ENCODE measurements at places on chromosomes 3 and 15.

DNA sequence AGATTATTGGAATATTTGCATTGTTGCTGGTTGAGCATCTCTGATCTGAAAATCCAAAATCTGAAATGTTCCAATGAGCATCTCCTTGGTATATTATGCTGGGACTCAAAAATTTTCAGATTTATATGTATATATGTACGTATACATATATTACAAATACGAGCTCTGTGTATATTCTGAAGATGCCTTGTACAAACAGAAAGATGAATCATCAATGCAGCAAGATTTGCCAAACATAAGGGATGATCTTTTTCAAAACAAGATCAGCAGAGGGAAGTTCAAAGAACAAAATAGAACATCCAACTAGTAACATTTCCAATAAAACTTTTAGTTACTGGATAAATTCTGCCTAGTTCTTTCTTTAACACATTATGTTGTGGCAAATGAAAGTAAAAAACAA is 42.5 kb downstream of the HERC1 start:
- DNase-seq = no peak

DNA sequence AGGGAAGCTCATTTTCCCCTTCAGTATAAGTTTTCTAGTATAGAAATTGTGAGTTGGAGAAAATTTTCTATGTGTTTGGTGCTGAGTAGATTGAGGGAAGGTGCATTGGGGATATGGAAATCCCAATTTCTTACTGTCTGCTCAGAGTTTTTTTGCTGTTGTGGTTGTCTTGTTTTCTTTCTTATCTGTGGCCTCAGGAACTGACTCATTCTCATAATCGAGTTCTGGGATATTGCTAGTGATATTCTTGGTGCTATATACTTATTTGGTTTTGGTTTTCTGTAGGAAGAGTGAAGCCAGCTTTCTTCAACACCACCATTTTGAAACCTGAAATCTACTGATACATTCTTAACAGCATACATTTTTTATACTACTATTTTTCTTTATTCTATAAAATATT is 869.2 kb downstream of the DIPK2A start:
- no peak for DNase-seq

DNA sequence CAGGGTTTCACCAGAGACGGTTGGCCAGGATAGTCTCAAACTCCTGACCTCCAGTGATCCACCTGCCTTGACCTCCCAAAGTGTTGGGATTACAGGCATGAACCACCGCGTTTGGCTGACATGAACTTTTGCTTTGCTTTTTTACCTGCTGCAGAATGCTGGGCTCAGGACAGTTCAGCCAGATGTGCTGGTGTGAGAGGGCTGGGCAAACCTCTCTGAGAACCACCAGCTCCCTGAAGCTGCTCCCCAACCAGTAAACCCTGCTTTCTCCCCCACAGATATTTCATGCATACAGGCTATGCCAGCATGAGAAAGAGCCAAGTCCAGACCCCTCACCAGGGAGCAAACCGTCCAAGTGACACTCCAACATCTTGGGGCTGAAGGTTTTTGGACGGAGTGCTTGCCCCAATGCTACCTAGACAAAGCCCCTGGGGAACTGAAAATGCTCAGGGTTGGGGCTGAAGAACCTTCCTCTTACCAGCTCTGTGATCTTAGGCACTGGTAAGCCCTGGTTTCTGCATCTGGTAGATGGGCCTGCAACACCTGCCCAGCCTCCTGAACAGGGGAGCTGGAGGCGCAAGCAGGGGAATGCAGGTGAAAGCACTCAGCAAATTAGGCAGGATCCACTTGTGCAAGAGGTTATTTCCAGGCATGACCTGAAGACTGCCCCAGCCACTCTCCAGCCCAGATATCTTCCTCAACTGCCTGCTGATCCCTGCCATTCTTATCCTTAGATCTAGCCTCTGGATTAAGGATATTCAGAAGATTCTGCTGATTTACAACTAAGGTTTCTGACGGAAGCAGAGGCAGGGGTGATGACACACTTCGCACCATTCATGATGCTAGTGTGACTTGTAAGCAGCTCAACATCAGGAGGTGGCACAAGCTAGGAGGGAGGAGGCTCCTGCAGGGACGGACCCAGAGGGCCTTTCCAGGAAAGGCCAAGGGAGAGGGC is 78.8 kb downstream of the TLE3 start:
- no peak for DNase-seq

DNA sequence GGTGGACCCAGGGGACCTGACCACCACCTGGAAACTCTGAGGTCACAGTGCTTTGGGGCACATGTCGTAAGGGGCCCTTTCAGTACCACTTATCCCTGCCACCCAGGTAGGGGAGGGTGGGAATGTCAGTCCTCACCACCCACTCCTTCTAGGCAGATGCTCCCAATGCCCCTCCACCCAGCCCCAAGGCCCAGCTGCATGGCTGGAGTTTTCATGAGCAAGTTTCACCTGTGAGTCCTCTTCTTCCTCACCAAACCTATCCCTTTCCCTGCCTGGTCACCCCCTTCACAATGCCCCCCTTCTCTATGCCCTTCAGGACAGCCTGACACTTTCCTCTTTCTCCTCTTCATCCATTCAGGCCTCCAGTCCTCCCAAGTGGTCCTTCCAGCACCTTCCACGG is 9.8 kb downstream of the FAM174B start:
- no peak for DNase-seq

GRCh38 chr3:61561374-61562041 is at the start of gene PTPRG:
TSS of gene PTPRG (plus strand) at chr3:61561571. CDS start at chr3:61562288, 717 bp downstream.
- DNase-seq = peak; percentile 98

DNA sequence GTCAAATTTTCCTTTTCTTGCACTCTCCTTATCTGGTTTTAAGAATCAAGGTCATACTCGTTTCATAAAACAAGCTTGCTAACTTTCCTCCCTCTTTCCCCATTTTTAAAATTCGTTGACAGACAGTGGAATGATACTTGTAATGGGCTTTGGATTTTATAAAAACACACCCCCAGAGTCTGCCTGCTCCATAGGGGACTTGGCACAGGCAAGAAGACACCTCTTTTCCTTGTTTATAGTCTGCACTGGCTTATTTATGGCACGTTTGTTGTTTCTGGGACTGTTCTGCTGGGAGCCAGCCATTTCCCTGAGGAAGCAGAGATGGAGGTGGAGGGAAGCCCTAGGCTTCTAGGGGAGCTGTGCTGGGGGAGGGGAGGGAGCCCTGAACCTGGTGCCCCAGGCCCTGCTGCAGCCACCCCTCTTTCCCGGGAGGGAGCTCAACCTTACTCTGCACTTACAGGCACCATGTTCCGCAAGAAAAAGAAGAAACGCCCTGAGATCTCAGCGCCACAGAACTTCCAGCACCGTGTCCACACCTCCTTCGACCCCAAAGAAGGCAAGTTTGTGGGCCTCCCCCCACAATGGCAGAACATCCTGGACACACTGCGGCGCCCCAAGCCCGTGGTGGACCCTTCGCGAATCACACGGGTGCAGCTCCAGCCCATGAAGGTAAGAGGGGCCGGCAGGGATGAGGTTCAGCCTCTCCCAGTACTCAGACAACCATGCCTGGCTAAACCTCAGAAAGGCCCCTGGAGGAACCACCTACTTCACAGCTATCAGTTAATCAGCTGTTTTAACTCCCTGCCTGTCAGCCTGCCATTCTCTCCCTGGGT is 18.3 kb downstream of the ANKRD63 start:
- DNase-seq = no peak

DNA sequence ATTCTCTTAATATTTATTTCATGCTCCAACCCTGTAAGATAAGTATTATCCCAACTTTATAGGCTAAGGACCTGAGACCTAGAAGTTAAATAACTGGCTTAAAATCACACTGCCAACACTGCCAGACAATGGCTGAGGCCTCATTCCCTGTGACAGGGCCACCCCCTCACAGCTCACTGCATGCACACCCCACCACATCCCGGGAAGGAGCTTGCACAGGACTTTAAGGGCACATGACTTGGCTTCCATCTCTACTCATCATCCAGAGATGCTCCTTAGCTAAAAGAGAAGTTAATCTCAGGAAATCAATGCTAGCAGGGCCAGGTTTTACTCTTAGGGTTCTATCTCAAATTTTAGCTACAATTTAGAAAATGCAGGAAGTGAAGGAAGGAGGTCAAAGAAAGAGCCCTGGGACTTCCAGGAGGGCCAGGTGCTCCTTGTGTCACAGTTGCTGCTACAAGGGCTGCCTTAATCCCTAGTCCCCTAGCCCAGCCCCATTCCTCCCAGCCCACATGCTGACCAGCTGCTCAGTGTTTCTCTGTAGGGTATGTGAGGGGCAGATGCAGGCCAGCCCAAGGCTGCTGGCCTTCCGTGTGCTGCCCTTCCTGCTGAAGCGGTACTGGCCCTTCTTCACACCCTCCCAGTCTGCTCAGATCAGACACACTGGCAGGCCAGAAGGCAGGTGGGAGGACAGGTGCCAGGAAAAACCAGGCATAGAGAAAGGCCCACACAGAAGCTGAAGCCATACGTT is 53.5 kb downstream of the WWTR1 start:
- DNase-seq = peak; percentile 38

GRCh38 chr3:161221806-161222600 is 892 bp downstream of the NMD3 start:
- peak; percentile 31 for DNase-seq

DNA sequence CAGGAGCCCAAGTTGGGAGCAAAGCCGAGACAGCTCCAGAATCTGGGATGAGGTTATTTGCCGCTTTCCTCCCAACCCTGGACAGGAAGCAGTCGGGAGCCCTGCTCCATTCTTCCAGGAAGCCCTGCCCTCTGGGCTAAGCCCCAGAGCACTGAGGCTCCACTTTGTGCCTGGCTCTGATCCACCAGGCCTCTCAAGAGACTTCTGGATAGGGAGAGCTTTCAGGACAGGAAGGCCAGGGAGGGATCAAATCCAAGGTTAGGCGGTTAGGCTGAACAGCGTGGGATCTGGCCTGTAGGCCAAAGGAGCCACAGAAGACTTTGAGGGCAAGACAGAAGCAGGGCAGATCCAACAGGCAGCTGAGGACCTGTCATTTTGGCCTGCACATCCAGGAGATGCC is 835 bp downstream of the STOML1 start:
- no peak for DNase-seq

GRCh38 chr3:45762647-45763302 is 33.6 kb downstream of the SLC6A20 start:
- DNase-seq = no peak

GRCh38 chr15:72173864-72174550 is 23.6 kb downstream of the GRAMD2A start:
- no peak for DNase-seq

DNA sequence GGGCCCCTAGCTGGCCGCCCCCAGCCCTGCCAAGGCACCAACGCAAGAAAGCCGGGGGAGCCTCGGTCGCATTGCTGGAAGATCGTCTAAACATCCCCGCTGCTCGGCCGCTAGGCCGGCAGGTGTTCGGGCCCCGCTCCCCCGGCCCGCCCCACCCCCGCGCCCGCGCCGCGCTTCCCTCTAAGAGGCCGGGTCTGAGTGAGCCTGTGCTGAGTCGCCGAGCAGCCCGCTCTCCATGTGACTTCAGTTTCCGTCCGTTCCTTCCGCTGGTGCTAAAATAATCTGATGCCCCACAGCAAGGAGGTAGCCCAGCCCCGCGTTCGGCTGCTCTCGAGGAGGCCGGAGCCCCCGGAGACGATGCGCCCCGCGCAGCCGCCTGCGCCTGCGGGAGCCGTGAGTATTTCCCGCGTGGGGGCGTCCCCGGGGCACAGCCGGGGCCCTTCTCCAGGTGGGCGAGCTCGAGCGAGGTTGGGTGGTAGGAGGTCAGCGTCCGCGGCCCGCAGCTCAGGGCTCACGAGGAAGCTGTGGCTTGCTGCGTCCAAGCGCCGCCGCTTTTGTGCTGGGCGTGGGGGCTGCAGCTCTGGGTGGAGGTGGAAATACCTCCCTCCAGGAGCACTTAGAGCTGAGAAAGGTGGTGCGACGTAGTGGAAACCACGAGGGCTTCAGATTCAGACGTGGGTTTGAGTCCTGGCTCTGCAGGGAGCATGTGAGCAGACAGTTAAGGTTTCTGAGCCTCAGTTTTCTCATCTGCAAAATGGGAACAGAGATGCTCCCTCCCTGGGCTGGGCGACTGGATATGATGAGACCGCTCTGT is at the start of gene NRROS:
NRROS (plus strand) TSS at position 212 of the 814 bp plus-strand sequence. CDS start 14,846 bp downstream, outside the sequence.
- DNase-seq = peak; percentile 62

DNA sequence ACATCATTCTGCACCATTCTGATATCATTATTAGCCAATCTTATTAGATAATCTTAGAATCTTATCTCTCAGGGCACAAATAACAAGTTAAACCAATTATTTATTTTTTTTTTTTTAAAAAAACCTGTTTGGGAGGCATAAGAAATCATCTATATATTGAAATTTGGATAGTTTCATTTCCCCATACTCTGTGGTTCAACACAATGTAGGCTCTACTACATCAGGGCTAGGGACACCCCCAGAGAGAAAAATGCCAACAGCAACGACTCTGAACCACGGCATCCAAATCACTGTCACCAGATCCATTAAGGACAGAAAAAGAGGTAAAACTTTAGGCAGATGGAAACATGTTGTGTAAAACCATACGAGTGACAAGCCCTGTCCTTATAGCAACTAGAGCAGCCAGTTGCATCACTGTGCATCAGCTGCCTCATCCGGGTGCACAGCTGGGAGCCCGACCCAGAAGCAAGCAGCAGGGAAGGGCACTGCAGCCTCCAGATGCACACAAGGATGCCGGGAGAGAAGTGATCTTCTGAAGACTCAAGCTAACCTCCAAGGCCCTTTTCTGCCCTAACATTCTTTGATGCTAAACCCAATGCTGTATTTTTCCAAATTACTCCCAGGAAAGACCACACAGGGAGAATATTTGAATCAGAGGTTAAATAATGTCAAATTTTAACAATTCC is 381.1 kb downstream of the CTNNB1 start:
- DNase-seq = no peak

DNA sequence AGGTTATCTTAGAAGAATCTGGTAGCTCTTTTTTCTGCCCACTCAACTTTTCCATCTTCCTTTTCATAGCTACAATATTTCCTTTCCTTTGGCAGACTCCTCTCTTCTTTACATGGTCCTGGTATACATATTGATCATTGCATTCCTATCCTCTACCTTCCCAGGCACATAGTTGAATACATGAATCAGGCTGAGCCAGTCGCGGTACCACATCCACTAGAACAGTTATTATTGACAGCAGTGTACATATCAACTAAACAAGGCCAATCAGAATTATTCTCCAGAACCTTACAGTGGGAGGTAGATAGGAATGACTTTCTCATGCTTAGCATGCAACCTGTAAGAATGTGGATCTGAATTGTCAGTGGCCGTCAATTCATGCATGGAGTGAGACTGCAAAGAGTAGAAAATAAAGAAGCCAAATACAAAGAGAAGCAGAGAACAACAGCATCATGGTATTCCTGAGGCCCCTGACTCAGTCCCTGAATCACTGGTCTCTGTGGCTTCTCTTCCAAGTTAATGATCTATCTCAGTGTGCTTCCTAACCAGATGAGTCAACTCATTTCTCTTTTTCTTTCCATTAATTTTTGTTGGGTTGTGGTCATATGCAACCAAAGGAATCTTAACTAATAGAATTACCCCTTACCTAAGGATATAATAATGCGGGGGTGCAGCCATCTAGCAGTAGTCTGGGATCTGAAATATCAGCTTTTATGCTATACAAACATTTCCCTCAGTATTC is 60.9 kb upstream of the DCBLD2 start:
- peak; percentile 91 for DNase-seq

DNA sequence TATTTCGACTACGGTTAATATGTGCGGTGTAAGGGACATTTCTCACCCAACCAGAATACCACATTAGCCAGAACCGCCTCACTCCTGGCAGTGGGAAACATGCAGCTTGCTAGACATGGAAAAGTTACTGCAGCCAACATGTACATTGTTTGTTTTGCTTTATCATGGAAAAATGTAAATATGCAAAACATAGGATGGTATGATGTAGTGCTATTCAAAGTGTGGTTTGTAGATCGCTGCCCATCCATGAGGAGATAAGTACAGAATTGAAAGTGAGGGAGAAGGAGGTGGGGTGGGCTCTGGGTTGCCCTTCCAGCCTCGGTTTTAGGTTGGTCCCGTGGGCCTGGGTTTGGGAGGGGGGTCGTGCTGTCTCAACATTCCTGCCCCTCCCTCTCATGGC is 42.5 kb upstream of the SPESP1 start:
- DNase-seq = no peak

Data from astrocyte of the hippocampus (primary cell).